Cerebellum (tissue), 4 donors: ENCODE measurements at places on chromosomes 5 and 9.

DNA sequence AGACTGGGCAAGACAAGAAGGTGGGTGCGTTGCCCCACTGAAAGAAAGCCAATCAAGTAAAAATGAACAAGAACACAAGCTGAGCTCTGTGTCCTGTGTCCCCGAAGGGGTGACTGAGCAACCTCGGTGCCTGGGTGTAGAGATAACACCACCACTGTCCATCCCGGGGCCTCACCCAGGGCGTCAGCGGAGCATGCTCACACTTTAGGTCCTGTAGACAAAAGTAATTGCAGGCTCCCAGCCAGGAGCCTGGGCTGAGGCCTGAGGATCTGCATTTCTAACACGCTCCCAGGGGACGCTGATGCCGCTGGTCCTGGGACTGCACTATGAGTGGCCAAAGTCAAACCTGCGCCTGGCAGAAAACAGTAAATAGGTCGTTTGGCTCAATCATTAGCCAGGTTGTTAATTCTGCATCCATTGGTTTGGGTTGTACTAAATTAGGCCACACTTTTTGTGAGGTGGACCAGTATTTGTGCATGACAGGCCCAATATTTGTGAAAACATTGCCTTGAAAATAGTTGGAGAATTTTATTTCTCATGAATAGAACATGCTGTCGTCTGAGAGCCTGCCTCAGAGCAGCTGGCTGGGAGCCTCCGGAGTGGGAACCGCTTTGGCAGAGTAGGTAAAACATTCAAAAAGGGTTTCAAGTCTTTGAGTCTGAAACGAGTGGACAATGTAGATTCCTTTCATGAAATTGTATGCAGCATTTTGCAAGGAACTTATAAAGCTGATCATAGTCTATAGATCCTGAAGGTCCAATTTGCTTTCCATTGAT, 38.3 kb downstream of the ANKRD33B start:
- DNase-seq: peak; percentile 47

GRCh38 chr5:4372481-4372880, 767.6 kb upstream of the ADAMTS16 start:
- DNase-seq: no peak

DNA sequence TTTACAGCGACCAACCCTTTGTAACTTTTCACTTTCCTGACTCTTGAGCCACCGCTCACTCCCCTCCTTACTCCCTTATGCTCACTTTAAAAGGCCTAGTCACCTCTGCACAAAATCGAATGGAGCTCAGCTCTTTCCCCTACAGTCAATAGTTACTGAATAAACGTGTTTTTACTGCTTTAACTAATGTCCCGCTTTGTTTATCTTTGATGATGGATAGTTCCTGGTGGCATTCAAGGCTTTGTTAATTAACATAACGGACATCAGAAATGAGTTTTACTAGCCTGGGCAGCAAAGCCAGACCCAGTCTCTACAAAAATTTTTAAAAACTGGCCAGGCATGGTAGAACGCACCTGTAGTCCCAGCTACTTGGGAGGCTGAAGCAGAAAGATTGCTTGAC, 5.0 kb downstream of the SERINC5 start:
- DNase-seq: no peak

- DNase-seq: peak; percentile 68
These were observed 90.6 kb downstream of the RALGPS1 start for GRCh38 chr9:127004946-127005769.

DNA sequence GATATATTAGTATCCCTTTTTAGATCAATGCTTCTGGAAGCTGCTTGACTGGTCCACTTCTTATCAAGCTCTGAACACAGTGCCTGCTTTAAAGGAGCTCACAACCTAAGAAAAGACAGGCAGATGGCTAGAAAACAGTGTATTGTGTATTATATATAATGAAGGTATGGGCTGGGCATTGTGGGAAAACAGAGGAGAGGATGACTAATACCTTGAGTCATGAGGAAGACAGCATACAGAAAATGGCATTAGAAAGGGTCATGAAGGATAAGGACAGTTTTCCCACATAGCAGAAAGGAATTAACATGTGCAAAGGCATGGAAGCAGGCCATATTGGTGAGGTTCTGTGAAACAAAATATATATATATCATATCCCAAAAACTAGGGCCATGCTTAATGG, 309.6 kb downstream of the MLLT3 start:
- DNase-seq: no peak

GRCh38 chr5:107887166-107887943, 216.6 kb upstream of the EFNA5 start:
- DNase-seq: no peak

GRCh38 chr9:114633438-114634089, 22.5 kb downstream of the TMEM268 start:
- no peak for DNase-seq

GRCh38 chr5:18605186-18605585, 970.9 kb downstream of the TAF11L14 start:
- DNase-seq: no peak

GRCh38 chr5:113212244-113212920, 222.4 kb downstream of the TSSK1B start:
- DNase-seq: peak; percentile 13

- DNase-seq: peak; percentile 63
These were observed 734.9 kb downstream of the DTWD2 start for GRCh38 chr5:118253225-118254061.

DNA sequence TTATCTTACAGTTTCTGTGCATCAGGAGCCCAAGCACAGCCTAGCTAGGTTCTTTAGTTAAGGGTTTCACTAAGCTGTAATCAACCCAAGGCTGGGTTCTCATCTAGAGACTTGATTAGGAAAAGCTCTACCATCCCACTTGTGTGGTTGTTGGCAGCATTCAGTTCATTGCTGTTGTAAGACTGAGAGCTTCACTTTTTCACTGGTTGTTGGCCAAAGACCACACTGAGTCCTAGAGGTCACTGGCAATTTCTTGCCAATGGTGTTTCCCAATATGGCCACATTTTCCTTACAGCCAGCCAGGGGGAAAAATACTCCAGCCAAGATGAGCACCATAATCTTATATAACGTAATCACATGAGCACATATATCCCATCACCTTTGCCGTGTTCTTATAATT, 74.3 kb downstream of the SMIM15 start:
- no peak for DNase-seq

DNA sequence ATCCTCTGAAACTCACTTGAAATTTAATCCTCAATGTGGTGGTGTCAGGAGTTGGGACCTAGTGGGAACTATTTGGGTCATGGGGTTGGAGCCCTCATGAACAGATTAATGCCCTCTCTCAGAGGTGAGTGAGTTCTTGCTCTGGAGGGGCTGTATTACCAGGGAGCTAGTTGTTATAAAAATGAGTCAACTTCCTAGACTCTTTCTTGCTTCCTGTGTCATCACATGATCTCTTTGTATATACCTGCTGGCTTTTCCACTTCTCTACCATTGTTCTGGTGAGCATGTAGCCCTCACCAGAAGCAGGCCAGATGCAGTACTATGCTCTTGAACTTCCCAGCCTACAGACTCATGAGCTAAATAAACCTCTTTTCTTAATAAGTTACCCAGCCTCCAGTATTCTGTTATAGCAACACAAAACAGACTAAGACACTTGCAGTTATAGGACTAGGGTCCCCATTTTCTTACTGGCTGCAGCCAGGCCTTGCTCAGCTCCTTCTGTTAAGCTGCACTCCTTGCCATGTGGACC, 127.5 kb downstream of the SUSD1 start:
- no peak for DNase-seq

DNA sequence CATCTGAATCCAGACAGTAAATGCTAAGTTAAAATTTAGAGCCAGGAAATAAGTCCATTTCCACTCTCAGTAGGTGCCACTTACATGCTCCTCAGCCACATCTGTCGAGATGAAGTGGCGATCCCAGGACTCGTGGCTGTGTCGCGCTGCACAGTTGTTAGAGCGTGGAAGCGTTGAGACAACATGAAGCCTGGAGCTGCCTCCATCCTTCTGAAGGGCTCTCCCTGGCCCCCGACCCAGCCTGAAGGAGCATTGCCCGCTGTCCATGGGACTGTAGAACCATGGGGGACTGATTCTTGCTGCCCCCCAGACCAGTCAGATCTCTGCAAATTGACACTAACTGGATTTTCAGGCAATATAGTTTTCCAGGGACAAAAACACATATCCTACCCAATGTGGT, 58.9 kb downstream of the IRX1 start:
- no peak for DNase-seq

- DNase-seq: no peak
These were observed 58.7 kb upstream of the TNFSF8 start for GRCh38 chr9:114988962-114989599.

- DNase-seq: no peak
These were observed 9.3 kb upstream of the WWC1 start for GRCh38 chr5:168282120-168282519.

DNA sequence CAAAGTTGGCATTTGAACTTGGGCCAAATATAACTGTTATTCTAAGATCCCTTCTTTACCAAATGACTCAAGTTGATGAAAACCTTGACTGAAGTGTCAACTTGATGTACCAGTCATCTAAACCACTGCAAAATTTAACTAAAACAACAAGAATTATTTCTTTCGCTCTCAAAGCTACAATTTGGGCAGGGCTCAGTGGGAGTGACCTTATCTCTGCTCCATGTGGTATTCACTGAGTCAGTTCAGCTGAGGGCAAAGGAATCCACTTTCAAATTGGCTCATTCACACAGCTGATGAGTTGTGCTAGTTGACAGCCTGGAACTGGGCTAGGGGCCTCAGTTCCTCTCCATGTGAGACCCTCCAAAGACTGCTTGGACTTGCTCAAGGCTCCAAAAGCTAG, 166.3 kb downstream of the RORB start:
- no peak for DNase-seq

DNA sequence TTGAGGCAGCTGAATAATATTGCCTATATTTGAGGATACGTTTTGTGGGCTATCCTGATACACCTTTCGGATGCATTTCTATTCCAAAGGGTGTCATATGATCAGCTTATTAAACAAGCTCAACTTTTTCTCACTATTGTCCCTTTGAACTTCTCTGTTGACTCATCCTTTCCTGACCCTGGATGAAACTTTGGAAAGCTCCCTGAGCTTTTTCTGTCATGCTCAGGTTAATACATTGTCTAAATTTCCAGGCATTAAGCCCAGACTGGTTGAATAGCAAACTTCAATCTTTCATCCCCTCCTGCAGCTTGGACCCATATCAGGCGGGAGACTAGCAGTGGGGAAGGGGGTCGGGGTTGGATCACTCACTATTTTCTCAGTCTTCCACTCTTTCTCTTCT, 104.9 kb upstream of the PTPN3 start:
- no peak for DNase-seq

- DNase-seq: no peak
These were observed 82.1 kb downstream of the TMEM232 start for GRCh38 chr5:110644357-110644756.

GRCh38 chr5:178381921-178382695, 149.5 kb upstream of the PHYKPL start:
- DNase-seq: no peak

DNA sequence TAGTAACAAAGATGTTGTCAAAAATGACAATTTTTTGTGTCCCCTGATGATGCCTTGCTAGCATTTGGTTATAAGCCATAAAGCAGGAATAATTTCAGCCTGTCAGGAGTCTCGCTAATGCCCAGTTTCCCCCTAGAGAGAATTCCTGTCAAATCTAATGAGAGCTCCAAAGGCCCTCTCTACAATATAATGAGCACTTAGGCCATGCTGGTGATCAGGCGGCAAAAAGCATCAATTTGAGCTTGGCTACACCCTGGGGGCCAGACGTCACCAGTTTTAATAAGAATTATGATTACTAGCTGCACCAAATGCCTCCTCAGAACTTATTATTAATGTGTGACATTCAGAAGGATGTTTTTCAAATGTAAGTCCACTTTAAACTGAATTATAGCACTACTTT, 6.1 kb downstream of the TLE1 start:
- DNase-seq: no peak

DNA sequence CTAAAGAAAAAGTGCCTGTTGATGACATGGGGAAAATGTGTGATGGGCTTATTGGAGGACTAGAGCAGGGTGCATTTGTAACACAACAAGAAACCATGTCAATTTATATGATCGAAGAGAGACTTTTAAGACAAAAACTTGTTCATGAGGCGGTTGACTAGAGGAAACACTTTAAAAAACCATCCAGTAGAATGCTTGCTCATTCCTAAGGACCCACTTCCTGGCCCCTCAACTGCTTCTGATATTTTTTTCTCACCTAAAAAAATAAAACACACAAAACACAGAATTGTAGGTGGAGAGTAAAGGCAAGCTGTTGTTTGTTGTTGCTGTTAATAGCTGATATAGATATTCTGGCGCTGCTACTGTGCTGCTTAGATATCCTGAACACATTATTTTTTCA, 50.6 kb downstream of the SPIN1 start:
- DNase-seq: no peak

DNA sequence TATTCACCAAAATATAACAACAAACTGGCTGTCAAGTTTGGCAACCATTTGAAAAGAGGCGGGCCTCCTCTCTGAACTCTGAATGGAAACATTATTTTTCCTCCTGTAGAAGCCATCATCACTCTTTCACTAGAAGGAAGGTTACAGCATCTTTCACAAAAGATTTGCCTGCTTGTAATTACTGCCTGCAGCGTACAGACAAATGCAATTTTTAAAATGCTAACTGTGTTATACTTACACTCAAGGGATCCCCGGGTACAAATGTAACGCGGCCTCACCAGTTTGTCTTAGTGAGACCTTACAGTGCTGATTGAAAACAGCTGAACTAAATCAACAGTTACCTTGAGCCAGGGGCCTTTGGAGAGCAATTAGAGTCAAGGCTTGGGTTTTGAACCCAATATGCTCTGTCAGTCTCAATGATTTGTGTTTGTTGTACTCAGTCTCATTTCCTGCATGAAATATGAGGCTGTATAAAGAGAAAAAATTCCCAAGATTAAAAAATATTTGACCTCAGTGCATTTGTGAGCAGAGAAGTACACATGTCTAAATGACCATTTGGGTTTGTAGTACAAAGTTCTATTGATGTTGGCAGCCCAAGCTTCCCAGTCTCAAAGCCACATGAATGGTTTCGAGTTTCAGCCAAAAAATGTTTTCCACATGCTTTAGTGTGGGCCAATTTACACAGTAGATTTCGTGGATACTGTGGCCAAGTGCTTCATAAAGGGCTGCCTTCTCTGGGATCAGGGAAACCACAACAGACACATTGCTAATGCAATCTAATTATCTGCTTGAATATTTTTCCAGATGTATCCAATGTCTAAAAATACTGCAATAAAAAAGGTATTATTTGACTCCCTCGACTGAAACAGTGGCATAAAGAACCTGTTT, 500.0 kb downstream of the SPATA31D1 start:
- DNase-seq: no peak

DNA sequence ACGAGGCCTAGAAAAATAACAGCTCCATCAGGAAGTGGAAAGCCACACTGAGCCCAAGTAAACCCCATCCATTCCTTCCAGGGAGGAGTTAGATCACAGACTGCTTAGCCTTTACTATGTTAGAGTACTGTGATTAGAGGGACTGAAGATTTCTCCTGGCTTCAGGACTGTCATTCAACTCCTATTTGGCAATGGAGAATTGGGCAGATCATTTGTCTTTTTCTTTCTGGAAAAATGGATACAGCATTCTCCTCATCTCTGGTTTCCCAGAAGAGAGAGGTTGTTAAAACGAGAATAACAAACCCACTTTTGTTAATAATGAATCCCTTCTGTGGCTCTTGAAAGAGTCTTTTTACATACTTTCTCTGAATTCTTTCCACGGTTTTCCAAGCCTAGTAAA, 150.4 kb downstream of the GABRB2 start:
- no peak for DNase-seq

- DNase-seq: no peak
These were observed 198.5 kb downstream of the SPOCK1 start for GRCh38 chr5:137300411-137301240.

- no peak for DNase-seq
These were observed 278.3 kb upstream of the TUT7 start for GRCh38 chr9:86632537-86632936.
